ENCODE measurements at places on chromosomes 2 and 18.

- no peak for DNase-seq
Observed at GRCh38 chr2:86069091-86069685, 36.5 kb downstream of the POLR1A start.

DNA sequence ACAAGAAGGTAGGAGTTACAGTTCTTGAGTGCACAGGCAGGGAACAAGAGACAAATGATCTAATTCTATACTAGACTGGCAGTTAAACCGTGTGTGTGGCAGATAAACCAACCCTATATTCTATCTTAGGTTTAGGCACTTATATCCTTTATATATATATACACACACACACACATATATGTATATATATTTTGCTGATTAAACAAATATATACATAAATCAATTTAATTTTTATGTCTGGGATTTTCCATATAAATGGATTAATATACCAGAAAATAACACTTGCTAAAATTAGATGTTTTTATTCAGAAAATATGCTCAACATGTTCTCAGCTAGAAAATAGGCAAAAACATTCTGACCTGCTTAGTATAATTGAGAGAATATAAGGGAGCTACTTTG lies 887.9 kb upstream of the KLHL29 start:
- no peak for DNase-seq

DNA sequence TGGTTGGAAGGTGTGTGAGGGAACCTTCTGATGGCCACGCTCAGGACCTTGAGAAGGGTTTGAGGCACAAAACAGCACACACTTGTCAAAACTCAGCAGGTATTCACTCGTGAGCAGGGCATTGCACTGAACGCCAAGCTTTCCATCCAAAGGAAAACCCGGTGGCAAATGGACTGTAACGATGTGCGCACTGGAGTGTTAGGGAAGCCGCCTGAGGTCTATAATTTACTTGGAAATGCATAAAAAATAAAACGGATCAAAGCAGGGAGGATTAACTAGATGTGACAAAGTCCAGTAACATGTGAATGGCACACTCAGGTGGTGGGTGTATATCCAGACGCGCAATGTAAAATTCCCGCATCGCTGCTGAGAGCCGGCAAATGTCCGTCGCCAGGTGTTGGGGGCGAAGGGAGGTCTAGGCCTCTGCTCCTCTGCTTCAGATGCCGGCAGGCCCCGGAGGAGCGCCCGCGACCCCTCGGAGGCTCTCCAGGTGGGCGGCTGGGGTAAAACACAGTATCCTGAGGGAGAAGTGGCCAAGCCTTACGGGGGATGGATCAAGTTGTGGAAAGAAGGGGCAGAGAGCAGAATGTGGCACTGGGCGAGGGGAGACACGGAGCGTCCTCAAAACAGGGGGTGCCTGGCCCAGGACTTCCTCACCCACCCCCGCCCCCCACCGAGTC lies 15.3 kb downstream of the HES6 start:
- no peak for DNase-seq

DNA sequence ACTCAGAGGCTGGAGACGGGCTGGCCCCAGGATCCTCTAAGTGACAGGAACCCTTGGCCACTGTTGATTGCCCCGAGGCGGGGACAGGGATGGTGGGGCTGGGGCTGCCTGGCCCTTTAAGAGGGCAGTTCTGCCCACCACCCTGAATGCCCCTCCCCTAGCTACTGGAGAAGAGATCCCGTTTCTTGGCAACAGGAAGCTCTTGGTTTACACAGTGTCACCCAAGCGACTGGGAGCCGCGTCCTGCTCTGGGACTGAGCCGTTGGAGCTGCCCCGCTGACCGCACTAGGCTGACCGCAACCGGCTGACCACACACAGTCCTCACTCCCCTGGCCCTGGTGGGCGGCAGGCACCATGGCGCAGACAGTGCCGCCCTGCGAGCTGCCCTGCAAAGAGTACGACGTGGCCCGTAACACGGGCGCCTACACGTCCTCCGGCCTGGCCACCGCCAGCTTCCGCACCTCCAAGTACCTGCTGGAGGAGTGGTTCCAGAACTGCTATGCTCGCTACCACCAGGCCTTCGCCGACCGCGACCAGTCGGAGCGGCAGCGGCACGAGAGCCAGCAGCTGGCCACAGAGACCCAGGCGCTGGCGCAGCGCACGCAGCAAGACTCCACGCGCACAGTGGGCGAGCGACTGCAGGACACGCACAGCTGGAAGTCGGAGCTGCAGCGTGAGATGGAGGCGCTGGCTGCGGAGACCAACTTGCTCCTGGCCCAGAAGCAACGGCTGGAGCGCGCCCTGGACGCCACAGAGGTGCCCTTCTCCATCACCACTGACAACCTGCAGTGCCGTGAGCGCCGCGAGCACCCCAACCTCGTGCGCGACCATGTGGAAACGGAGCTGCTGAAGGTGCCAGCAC lies at the start of gene TEKT4:
TEKT4 (plus strand) TSS at position 205 of the 862 bp plus-strand sequence; CDS start at position 355, 150 bp downstream.
- no peak for DNase-seq

DNA sequence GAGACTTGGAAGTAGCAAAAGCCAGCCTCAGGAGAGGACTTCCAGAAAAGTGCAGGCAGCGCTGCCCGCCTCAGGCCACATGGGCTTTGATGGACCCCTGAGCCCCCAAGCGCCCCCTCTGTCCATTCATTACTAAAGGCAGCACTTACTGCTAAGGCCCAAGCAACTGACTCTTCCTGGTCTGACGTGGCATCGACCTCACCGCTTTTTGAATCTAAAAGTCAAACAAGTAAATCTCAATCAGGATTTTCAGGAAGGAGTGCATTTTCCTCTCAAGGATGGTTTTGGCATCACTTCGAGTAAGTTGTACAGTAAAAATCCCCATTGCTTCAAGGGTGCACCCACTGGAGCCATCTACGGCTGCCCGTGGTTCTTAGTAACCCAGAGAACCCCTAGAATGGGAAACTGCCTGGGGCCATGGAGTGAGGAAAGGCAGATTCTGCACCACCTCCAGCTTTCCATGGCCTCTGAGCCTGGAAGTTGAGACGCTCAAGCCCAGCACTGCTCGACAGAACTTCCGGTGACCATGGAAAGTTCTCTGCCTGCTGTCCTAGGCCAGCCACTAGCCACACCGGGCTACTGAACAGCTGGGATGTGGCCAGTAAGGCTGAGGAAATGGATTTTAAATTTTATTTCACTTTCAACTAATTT lies 7.0 kb downstream of the HJURP start:
- DNase-seq: no peak

DNA sequence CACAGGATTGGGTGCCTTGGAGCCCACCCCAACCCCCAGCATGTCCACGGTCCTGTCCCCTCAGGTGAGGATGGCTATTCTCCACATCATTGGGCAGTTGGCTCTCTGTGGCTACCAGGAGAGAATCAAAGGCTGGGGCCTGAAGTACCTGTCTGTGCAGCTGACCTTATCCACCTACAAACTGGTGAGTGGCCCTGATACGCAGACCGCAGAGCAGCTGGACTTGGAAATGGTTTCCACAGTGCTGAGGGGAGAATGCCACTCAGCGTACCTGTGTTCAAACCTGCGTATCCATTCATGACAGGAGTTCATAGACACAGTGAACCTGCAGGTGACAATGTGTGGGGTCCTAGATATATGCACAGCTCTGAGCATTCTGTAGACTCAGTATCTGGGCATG lies 21.6 kb downstream of the MROH2A start:
- DNase-seq: no peak

- no peak for DNase-seq
Observed at GRCh38 chr2:55093381-55093780, 43.1 kb upstream of the RTN4 start.

DNA sequence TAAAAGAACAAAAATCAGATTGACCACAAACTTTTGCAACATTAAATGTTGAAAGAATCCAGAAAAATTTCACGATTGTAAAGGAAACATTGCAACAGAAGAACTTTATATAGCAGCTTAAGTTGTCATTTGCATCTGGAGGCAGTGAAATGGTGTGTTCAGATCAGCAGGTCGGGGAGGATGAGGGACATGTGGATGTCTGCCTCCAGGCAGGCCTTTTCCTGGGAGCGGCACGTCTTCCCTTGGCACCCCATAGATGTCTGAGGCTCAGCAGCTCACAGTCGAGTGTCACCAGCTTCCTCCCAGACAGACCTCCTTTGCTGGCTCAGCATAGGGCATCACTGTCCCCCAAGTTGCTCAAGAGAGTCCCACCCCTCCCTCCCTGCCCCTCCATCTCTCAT lies 44.3 kb upstream of the ASB1 start:
- no peak for DNase-seq

- DNase-seq: no peak
Observed at GRCh38 chr18:58893388-58894099, 28.9 kb downstream of the ZNF532 start.

- no peak for DNase-seq
Observed at GRCh38 chr2:127437781-127438726, 19.8 kb downstream of the PROC start.

- peak; percentile 73 for DNase-seq
Observed at GRCh38 chr18:13511961-13512577, 214.3 kb downstream of the FAM210A start.

Measured in KBM-7 (cell line).